ENCODE measurements at places on chromosomes 7 and 10.

DNA sequence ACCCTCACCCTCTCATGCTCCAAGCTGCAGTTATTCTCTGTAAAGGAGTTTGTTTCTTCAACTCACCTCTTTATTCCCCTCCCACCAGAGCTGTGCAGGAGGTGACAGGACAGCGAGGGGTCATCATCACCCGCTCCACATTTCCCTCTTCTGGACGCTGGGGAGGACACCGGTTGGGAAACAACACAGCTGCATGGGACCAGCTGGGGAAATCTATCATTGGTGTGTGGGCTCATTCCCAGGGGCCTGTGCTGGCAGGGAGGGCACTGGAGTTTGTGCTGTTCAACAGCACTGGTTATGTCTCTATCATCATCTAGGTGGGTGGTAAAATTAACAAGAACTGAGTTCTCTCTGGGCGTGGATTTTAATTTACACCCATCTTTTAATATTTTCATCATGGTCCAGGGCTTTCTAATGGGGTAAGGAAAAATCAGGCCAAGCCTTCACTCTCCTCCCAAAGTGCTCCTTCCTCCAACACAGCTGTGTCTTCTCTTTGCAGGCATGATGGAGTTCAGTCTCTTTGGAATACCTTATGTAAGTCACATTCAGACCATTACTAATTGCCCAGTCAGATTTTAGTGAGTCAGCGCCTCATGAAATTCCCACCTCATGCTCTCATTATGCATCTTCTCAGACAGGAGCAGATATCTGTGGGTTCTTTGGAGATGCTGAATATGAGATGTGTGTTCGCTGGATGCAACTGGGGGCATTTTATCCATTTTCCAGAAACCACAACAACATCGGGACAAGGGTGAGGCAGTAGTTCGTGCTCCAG is 61.6 kb downstream of the PRSS58 start:
- no peak for DNase-seq

- DNase-seq, result no peak
Observed at GRCh38 chr10:115417585-115418265, 324.6 kb downstream of the ATRNL1 start.

GRCh38 chr10:27600930-27601329 is 96.8 kb downstream of the RAB18 start:
- DNase-seq, result no peak

- no peak for DNase-seq
Observed at GRCh38 chr10:114990586-114990985, 52.6 kb downstream of the TRUB1 start.

GRCh38 chr7:129098409-129099084 is 43.6 kb upstream of the TNPO3 start:
- DNase-seq, result no peak

- no peak for DNase-seq
Observed at GRCh38 chr7:157669768-157670351, 333.1 kb downstream of the DNAJB6 start.

DNA sequence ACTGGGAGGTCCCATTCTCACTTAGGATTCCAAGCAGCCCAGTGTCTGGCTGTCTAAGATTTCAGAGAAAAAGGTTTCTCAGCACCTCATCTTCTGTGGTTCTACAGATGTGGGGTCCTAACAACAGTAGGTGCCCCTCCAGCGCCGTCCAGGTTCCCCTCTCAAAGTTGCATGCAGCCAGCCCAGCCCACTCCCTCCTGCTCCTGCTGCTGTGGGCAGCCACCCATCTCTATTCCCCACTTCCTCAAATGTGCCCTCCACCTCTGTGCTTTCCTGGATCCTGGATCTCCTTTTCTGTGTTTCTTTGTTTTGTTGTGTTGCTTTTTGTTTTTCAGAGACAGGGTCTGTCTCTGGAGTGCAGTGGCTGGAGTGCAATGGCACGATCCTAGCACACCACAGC is 13.3 kb upstream of the SLC18A3 start:
- DNase-seq, result no peak

DNA sequence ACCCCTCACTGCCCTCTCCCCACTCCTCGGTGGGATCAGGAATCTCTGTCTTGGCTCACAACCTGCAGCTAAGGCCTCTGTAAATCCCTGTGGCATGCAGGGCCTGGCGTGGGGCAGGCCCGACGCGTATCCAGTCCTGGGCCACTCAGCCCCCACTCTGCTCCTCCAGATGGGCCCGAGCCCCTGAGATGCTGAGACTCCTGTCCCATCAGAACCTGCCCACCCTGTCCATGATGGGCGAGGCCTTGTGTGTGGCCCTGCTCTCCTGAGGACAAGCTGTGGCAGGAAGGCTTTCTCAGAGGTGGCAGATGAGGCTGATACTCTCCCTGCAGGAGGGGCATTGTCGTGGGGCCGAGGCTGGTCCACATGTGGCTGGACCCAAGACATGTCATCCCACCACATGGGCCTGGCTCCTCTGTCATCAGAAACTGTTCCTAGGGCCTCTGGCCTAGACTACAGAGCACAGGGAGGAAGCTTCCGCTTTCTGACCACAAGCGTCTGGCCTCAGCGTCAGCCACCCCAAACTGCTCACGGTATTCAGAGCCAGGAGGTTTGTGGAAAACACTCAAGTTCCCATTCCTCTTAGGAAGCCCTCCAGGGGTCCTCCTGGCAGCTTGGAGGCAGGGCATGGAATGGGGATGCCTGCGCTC is 6.0 kb downstream of the ALOX5 start:
- DNase-seq, result no peak

- no peak for DNase-seq
Observed at GRCh38 chr7:149885191-149886017, 11.6 kb downstream of the ATP6V0E2 start.

DNA sequence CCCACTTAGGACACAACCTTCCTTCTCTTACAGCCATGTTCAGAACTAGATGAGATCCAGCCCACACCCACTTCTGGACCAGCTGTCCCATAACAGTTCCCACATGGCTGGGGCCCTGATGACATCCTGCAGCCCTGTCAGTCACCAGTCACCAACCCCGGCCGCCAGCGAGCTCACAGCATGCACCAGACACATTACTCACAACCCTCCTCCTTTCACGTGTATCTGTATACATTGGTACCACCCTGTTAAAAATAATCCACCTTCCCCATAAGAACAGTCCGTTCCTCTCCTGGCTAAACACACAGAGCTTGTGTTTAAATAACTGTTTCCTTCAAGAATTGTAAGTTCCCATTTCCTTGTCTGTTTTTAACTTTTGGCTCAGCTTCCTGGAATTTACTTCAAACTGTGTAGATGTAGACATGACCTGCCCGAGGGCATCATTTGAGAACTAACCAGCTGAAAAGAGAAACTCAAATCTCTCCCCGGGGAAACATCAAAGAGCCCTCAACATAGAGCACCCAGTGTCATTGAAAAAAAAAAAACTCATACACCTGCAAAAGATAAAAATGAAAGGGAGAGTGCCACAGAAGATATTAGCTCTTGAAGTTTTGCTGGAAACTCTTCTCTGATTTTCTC is 26.0 kb upstream of the PRLHR start:
- DNase-seq, result no peak

- no peak for DNase-seq
Observed at GRCh38 chr10:58400609-58401008, 15.4 kb downstream of the TFAM start.

DNA sequence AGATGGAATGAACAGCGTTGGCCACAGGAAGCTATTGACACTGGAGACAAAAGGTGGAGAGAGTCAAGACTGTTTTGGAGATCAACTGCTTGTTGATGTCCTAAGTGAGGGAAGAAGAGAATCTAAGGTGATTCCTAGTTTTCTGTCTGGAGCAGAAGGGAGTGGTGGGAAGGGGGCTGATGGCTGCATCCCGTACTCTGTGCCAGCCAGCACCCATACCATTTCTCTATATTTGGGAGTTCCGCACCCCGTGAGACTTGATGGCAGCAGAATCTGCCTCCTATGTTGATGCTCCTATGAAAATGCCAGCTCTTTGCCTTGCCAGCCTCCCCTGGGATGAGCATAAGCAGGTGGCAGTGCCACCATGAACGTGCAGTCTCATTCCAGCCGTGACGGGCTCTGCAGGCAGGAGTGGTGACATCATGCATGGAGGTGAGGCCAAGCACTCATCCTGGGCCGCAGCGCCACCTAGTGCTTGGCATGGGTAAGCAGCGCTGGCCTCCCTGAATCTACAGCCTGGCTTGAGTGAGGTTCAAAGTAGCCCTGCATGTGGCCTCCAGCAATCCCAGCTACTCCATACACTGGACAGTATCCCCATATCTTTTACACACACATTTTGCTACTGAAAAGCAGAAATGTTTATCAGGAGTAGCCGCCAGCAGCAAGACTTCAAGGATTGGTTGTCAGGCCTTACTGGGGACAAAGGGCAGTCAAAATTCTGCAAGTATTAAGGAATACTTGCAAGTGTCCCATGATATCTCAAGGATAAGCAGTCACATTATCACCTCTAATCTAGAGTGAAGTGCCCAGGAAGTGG is 43.0 kb downstream of the PODXL start:
- DNase-seq, result peak; percentile 55

GRCh38 chr7:86653919-86654659 is 10.4 kb downstream of the GRM3 start:
- no peak for DNase-seq

DNA sequence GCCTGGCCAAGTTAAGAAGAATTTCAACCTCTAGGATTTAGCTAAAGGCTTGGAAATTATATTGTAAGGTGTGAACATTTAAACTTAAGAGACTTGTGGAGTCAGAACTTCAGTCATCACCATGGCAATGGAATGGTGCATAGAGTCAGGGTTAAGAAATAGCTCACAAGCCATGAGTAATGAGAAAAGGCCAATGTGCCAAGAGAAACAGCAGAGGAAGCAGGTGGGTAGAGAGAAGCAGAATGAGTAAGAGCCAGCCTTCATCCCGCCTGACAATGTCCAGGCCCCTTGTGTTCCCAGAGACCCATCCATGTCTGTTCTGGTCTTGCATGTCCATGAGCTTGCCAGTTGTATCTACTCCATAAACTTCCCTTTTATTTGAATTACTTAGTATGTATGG is 62.6 kb upstream of the TBX20 start:
- DNase-seq, result no peak

GRCh38 chr10:124508070-124508667 is 46.5 kb downstream of the LHPP start:
- DNase-seq, result no peak

- DNase-seq, result no peak
Observed at GRCh38 chr7:2227699-2228098, 5.0 kb downstream of the MAD1L1 start.

DNA sequence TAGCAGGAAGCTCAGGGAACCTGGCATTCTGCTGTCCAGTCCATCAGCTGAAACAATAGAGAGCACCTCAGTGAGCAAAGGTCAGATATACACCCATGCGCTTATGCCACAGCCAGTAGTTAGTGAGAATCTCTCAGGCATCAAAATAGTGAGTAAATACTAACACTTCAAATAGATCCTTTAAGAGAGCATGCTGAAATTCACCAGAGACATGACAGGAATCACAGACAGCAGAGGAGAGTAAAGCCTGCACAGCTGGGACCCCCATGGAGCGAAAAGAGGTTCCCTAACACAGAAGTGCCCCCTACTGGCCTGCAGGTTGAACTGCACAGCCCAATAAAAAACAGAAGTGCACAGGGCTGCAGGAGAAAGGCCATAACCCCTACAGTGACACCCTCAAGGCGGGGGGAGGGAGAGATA is 57.6 kb upstream of the ANTXRL start:
- DNase-seq, result no peak

DNA sequence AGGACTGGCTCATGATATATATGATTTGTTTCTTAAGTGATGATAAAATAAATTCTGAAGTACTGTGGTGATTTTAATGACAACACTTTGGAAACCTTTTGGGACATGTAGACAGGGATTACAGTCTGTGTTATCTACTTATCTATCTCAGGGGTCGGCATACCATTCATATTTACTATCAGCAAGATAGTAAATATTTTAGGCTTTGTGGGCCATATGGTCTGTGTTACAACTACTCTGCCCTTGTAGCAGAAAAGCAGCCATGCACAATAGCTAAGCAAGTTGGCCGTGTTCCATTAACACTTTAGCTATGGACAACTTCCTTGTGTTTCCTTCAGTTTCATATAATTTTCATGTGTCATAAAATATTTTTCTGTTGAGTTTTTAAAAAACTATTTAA is 97.8 kb upstream of the PRPS1L1 start:
- no peak for DNase-seq

DNA sequence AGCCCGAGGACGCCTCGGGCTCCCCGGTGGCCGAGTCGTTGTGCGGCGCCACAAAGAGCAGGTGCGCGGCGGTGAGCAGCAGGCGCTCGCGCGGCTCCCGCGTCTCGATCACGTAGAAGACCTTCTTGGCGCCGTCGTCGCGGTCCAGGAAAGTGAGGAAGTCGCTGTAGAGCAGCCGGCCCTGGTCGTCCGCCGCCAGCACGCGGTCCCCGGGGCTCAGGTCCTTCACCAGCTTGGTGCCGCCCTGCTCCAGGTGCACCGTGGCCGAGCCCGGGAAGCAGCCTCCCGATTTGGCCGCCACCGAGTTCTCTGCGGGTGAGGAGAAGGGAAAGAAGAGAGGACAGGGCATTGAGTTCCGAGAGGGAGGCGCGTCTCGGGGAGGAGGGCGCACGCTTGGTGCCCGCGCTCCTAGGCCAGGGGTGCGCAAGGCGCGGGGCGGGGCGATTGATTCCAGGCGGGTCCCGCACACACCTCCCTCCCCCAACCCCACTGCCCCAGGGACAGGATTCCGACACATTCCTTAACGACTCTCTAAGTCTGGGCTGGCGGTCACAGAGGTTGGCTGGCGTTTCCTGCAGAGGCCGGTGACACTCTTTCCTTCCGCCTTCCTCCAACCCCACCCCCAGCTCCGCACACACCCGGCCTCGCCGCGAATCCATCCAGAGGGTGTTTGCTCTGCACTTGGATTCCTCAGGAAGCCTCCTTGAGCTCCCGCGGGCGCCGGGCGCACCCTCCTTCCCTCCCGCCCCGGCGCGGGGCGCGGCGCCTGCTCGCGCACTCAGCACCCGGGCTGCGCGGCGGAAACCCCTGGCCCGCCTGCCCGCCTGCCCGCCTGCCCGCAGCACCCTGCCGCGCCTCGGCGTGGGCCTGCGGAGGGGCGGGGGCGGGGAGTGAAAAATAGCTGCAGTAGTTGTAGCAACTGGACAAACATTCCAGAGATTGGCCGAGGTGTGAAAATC is 8.6 kb downstream of the SHH start:
- DNase-seq, result no peak

GRCh38 chr10:6274040-6274439 is 71.3 kb downstream of the PFKFB3 start:
- no peak for DNase-seq

- DNase-seq, result no peak
Observed at GRCh38 chr7:132485136-132485535, 91.1 kb downstream of the PLXNA4 start.

DNA sequence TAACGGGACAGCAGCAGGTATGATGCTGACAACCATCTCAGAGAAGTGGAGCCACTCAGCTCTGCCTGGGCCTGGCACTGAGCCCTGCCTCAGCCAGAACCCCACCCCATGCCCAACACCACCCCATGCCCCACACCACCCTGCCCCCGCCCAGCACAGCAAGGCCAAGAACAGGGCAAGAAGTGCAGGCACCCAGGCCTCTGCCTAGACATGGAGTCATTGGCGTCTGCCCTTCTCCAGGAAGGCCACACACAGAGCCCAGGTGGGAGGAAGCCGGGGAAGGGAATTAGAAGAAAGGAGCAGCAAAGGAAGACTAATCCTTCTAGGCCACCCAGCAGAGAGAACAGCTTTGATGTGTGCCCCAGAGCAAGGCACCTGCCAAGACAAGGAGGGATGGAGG is 18.9 kb downstream of the CAMK2G start:
- no peak for DNase-seq

- DNase-seq, result no peak
Observed at GRCh38 chr7:75045881-75046280, 27.7 kb downstream of the RCC1L start.

Measured in stimulated activated CD8-positive, alpha-beta memory T cell treated with anti-CD3 and anti-CD28 coated beads, Interleukin-4, amount 100 ng/mL, for 1 hour (primary cell).